Glomerular endothelial cell (primary cell): ENCODE measurements at places on chromosomes 13 and 19. TPM values are rescaled to one million over a fixed set of nuclear protein-coding genes. Genes with fewer than 3 reads are reported as not detected.

Gene COMP
- total RNA-seq: not detected in 2 replicates

GRCh38 chr13:80374444-80374843 lies 33.5 kb upstream of the SPRY2 start:
- no peak for DNase-seq

GRCh38 chr19:37655301-37655688 lies at the start of gene ZFP30:
Gene ZFP30 (minus strand): TSS chr19:37655465. CDS start chr19:37647822, 7,643 bp downstream.
- DNase-seq: no peak

DNA sequence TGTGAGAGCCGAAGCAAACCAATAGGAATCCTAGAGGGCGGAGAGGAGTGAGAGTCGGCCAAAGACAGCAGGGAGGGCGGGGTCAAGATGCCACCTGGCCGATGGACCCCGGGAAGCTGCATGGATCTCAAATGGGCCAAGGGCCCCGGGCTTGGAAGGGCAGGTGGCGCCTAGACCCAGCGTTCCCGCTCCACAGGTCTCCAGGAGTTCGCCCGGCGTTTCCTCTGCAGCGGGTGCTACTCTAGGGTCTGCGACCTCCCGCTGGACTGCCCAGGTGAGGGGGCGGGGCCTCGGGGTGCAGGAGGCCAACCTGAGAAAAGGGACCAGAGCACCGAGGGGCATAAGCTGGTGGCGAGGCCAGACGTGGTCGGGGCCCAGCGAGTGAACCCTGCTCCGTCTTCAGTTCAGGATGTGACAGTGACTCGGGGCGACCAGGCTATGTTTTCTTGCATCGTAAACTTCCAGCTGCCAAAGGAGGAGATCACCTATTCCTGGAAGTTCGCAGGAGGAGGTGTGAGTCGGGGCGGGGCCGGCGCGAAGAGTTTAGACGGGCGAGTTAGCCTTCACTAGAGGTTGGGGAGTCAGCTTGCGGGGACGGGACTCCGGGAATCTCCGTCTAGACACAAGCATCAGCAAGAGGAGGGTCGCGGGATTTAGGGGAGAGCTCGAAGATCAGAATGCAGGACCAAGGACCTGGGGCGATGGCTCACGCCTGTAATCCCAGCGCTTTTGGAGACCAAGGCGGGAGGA lies 9.9 kb downstream of the SPACA6 start:
- DNase-seq: no peak

DNA sequence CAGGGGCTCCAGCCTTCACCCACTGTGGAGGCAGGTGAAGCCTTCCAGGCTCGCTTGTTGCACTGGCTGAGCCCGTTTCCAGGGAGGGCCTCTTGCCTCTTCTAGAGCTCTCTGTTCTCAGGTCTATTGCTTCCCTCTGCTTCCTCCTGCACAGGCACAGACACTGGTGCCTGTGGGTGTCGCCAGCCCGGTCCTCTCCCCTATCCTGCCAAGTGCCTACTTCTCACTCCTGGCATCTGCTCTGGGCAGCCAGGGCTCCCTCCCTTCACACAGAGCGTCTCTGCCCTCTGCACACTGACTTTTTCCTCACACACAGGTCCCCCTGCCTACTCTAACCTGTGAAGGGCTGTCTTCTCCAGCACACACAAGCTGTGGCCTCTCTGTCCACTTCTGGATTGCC lies 60.3 kb downstream of the SLC7A9 start:
- DNase-seq: no peak
